A673 (cell line): ENCODE measurements at places on chromosomes 11 and 22.

DNA sequence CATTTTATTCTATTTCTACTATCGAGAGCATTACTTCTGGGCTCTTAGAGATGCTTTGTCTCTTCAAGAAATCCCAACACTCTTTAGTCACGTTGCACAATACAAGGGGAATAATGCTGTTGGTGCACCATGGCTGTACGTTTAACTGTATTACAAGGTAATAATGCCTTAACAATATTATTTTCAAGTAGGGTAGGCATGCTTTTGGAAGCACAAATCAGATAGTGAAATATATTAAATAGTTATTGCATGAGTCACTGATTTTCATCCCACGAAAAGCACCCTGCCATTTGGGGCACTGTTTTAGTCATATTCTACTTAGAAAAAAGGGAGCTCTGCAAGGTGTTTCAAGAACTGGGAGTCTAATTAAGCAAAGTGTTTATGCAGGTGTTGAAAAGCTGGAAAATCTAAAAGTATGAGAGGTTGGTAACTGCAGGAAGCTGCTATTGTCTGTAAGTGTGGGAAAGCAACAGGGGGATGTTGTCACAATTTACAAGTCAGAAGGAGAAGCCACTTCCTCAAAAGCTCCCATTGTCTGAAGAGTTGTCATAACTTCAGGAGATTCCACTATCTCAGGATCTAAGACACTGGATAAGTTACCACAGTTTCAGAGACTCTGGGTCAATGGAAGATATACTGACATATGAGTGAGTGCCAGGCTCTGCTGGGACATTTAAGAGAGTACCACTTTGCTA lies 218.2 kb downstream of the JRKL start:
- H3K27me3 ChIP-seq, result no peaks in the 10 kb centered on the region
- DNase-seq, result peak; percentile 24
- no peaks in the 10 kb centered on the region for H3K36me3 ChIP-seq
- no peak overlapping the region for H3K4me3 ChIP-seq

DNA sequence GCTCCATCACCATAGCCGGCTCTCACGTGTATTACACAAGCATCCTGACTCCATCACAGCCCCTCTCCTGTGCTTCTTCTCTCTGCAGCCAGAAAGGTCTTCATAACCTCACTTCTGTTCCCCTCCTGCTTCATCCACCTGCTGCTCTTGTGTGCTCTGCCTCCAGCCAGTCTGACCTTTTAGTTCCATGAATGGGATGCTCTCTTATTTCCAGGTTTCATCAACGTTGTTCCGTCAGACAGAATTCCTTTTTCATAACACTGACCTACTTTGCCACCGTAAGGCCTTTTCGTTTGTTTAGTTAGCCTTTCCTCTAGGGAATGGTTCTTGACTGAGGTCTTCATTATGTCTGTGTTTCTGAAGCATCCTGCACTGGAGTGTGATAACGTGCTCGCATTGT lies 18.8 kb downstream of the GRAMD1B start:
- no peaks in the 10 kb centered on the region for H3K27me3 ChIP-seq
- H3K4me1 ChIP-seq, result peaks cover 14% of the 10 kb centered on the region
- H3K36me3 ChIP-seq, result no peaks in the 10 kb centered on the region
- H3K27ac ChIP-seq, result no peak overlapping the region
- no peak for DNase-seq
- no peak overlapping the region for H3K4me3 ChIP-seq

GRCh38 chr11:84963240-84963639 lies 663.9 kb downstream of the DLG2 start:
- H3K4me1 ChIP-seq, result no peaks in the 10 kb centered on the region
- DNase-seq, result no peak
- H3K36me3 ChIP-seq, result no peaks in the 10 kb centered on the region
- no peak overlapping the region for H3K4me3 ChIP-seq
- no peak overlapping the region for H3K27ac ChIP-seq

DNA sequence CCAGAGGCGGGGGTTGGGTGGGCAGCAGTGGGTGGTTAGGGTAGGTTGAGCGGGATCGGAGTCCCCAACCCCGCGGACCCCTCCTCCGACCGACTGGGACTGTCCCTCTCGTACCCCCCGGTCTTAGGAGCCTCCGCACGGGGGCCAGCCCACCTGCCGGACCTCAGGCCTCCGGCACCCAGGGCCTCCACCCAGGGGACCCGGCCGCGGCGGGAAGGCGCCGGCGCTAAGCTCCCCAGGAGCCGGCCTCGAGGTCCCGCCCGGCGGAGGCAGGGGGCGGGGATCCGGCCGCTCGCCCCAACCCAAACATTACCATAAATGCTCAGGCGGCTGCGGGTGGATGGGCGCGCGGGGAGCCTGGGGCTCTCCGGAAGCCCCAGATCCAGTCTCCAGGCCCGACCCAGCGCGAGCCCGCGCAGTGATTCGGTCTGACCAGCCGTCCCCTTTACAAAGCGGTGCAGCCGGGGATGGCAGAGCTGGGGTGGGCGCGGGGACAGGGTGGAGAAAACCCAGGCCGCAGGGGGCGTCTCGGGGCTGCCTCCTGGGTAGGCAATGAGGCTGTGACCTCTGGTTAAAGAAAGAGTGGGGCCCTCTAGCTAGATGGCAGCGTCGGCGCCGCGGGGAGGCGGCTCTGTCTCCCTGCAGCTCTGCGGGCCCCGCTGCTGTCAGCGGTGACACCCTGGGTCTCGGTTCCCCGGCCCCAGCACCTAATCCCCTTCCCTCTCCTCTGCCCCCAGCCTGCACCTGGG lies 4.0 kb upstream of the MCAM start:
- no peaks in the 10 kb centered on the region for H3K36me3 ChIP-seq
- peak overlapping the region; percentile 47 for H3K4me3 ChIP-seq
- H3K4me1 ChIP-seq, result peaks cover 18% of the 10 kb centered on the region
- peak; percentile 55 for DNase-seq
- no peaks in the 10 kb centered on the region for H3K27me3 ChIP-seq

DNA sequence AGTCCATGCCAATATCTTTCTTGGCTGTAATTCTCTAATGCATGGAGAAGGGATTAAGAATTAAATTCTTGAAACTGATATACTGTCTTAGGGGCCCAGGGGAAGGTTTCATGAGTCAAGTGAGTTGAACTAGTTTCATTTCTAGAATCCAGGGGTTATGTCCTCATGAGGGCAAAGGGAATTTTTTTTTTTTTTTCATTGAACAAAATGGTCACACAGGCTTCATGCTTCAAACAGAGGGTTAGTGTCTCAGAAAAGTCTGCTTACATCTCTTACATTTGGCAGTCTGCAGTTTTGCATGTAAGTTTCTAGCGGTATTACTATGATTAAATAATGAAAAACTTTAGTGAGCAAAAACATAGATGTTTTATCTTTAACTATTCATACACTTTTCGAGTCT lies 32.9 kb downstream of the PPME1 start:
- no peak overlapping the region for H3K4me3 ChIP-seq
- no peaks in the 10 kb centered on the region for H3K4me1 ChIP-seq
- H3K27ac ChIP-seq, result no peak overlapping the region
- H3K27me3 ChIP-seq, result no peaks in the 10 kb centered on the region
- H3K36me3 ChIP-seq, result no peaks in the 10 kb centered on the region

DNA sequence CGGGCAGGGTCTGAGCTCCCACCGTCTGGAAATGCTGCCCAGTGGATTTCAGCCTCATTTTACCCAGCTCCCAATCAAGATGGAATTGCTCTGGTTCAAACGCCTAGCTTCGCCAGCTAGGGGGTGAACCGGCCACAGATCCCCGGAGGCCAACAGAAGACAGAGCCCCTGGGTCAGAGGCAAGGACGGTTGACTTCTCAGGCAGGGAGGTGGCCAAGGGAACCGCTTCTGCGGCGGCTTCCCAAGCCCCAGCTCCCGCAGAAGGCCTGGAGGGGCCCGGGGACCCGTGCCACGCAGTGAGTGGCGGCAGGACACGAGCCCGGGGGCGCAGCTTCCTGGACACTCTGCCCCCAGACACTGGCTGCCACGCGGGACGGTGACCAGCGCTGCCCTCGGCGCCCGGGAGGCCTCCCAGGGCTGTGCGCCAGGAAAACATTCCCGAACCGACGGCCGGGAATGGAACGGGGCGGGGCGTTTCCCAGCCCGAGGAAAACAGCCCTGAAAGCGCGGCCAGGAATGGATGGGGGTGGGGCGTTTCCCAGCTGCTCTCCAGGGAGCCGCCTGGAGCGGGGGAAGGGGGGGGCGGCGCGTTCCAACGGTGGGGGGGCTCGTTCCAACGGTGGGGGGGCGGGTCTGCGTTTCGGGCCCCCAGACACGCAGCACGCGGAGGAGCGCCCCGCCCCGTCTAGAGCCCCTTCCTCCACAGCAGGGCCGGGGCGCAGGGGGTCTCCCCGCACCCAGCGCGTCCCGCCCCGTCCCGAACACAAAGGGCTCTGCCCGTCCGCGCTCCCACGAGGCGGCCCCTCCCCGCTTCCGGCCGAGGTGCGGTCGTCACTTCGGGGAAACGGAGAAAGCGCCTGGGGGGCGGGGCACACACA lies 13.5 kb upstream of the B4GALNT4 start:
- peak; percentile 89 for DNase-seq
- no peaks in the 10 kb centered on the region for H3K36me3 ChIP-seq
- no peaks in the 10 kb centered on the region for H3K27me3 ChIP-seq
- peak overlapping the region; percentile 97 for H3K27ac ChIP-seq
- H3K4me3 ChIP-seq, result peak overlapping the region; percentile 43

DNA sequence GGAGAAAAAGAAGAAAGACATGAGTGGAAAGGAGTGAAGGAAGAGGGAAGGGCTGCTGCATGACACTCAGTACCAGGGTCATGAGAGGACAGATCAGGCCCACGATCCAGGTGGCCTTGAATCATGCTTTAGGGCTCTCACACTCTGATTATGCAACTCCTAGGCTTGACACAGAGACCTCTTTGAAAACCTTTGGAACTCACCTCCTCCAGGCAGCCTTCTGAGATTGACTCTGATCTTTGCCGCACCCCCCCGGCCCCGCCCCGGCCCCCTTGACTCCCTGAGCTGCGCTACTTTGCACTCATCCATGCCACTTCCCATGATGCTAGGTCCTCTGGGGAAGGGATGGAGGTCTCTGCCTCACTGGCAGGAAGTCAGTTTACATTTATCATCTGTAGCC lies 10.7 kb downstream of the PTPN5 start:
- H3K4me1 ChIP-seq, result no peaks in the 10 kb centered on the region
- H3K4me3 ChIP-seq, result no peak overlapping the region
- H3K27me3 ChIP-seq, result no peaks in the 10 kb centered on the region
- H3K27ac ChIP-seq, result no peak overlapping the region
- DNase-seq, result no peak
- H3K36me3 ChIP-seq, result no peaks in the 10 kb centered on the region

DNA sequence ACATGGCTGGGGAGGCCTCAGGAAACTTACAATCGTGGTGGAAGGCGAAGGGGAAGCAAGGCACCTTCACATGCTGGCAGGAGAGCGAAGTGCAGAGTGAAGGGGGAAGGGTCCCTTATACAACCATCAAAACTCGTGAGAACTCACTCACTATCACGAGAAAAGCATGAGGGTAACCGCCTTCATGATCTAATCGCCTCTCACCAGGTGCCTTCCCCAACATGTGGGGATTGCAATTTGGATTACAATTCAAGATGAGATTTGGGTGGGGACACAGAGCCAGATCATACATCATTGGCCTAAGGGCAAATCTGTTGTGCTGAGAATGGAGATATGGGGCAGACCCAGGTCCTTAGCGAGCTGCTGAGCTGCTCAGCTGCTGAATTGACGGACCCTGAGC lies 13.1 kb downstream of the C1QTNF6 start:
- no peaks in the 10 kb centered on the region for H3K4me1 ChIP-seq
- no peak for DNase-seq
- no peaks in the 10 kb centered on the region for H3K36me3 ChIP-seq
- no peaks in the 10 kb centered on the region for H3K27me3 ChIP-seq
- no peak overlapping the region for H3K27ac ChIP-seq
- no peak overlapping the region for H3K4me3 ChIP-seq

GRCh38 chr11:78056093-78056492 lies 7.6 kb upstream of the THRSP start:
- no peak for DNase-seq
- H3K4me3 ChIP-seq, result no peak overlapping the region
- no peaks in the 10 kb centered on the region for H3K4me1 ChIP-seq
- H3K27me3 ChIP-seq, result no peaks in the 10 kb centered on the region

DNA sequence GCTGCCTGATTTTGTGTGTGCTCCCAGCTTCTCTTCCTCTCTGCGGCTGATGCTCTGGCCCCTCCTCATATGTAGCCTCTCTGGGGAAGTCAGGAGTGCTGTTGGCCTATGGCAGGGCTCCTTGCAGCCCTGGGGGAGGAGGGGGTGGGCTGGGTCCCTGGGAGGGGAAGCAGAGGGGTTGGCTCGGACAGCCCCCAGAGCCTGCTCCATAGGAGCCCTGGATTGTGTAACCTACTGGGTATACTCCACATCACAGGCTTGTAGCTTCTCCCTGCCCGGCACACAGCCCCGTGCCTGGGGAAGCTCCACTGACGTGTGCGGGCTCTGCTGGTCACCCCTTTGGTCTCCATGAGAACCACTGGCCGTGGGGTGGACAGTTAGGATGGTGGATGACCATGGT lies 113.8 kb downstream of the ST3GAL4 start:
- H3K36me3 ChIP-seq, result no peaks in the 10 kb centered on the region
- H3K4me3 ChIP-seq, result no peak overlapping the region
- DNase-seq, result no peak

DNA sequence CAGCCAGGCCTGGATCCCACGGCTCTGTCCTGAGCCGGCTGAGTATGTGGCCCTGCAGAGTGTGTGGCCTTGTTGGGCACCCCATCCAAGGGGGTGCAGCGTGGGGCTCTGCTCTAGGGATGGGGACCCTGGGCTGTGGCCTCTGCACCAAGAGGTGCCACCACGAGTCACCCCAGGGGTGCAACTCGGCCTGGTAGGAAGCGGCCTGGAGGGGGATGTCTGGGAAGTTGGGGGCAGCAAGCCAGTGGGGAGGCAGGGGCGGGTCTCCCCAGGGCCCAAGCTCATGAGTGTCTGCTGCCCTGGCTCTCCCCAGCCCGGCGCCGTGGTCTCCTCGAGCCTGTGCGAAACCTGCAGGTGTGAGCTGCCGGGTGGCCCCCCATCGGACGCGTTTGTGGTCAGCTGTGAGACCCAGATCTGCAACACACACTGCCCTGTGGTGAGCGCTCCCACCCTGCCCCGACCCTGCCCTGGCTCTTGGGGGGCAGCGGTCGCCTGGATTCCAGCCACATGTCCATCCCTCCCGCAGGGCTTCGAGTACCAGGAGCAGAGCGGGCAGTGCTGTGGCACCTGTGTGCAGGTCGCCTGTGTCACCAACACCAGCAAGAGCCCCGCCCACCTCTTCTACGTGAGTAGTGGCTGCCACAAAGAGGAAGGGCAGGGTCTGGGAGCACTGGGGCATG lies 24.2 kb upstream of the MUC5B start:
- H3K36me3 ChIP-seq, result no peaks in the 10 kb centered on the region
- H3K4me1 ChIP-seq, result no peaks in the 10 kb centered on the region
- H3K4me3 ChIP-seq, result no peak overlapping the region
- no peak for DNase-seq
- H3K27ac ChIP-seq, result no peak overlapping the region
